ENCODE measurements at places on chromosomes 2 and 18.

- DNase-seq: no peak
Measured at GRCh38 chr2:32900246-32900973, 46.3 kb upstream of the LTBP1 start.

GRCh38 chr2:16293871-16294270 is 353.5 kb downstream of the MYCN start:
- DNase-seq: no peak

DNA sequence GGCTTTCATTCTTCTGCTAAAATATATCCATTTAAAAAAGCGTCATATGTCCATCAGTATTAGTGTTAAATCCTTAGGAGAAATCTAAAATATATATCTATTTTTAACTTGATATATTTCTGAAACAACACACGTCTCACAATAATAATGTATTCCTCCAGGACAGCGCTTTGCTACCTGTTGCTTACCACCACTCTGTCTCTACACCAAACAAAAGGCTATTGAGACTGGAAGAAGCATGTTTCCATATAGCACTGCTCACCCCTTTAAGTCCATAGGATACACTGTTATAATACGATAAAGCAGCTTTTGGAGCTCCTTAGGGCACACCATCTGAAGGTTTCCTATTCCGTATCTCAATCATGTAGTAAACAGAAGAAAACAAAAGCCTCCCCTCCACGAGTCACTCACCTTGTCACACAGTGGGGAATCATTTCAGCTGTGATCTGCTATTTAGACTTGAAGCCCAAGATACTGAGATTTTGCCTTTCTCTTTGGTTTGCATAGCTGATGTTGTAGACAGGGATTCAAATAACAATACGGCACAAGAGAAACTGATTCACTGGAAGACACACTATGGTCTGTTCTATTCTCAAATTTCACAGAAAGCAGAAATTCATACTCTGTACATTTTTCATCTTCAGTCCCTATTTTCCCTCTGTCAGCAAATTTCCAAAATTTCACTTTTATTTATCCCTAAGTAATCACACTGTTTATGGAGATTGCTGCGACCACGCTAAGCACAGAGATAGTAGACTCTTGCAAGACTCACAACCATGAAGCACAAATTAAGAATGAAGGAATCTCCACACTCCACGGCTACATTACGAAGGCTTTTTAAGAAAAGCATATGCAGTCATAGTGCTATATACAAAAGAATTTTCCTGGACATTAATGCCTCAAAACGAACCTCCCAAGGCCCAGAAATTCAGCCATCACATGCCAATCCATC is 187.1 kb downstream of the TCF4 start:
- no peak for DNase-seq

- DNase-seq: no peak
Measured at GRCh38 chr2:128286011-128286721, 32.5 kb downstream of the HS6ST1 start.

DNA sequence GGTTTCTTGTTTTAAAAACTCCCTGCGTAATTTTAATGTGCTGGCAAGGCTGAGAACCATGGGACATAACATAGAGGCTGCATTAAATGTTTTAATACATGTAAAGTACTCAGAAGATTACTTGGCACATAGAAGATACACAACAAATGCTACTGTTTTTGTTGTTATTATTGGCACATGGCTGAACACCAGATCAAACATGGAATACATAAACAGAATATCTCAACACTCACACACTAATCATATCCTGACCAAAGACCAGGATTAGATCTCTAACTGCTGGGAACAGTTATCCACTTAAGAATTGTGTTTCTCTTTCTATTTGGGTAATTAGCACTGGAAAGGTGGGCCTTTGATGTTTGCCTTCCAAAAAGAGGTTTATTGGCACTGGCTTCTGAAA is 69.3 kb downstream of the KCNE4 start:
- no peak for DNase-seq

DNA sequence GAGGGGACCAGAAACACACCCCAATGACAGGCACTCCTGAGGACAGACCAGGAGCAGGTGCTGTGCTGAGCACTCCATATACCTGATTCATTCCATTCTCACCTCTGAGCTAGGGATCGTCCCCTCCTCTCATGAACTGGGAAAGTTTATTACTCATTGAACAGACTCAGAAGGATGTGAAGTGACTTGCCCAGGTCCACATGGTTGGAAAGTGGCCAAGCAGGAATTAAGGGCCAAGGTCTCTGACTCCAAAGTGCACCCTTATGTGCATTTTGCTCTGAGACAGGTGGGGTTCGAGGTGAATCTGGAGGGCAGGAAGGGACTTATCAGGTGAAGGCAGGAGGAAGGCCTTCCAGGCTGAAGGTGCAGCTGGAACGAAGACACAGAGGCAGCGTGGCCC is 25.1 kb upstream of the PLB1 start:
- DNase-seq: no peak

DNA sequence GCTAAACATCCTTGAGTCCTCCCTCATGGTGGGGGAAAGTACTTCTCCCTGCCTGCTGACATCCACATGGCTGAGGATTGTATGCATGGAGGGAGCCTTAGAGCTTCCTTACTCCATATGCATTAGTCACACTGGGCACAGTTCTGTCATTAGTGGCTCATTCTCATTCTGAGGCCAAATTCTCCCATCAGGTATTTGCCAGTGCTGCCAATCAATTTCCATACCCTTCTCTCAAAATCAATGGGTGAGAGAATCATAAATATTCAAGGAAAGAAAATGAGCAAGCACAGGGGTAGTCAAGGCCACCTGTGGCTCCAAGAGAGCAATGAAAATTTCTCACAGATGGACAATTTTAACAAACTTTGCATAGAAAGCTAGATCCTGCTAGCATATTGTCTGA is 422.6 kb upstream of the SETBP1 start:
- no peak for DNase-seq

DNA sequence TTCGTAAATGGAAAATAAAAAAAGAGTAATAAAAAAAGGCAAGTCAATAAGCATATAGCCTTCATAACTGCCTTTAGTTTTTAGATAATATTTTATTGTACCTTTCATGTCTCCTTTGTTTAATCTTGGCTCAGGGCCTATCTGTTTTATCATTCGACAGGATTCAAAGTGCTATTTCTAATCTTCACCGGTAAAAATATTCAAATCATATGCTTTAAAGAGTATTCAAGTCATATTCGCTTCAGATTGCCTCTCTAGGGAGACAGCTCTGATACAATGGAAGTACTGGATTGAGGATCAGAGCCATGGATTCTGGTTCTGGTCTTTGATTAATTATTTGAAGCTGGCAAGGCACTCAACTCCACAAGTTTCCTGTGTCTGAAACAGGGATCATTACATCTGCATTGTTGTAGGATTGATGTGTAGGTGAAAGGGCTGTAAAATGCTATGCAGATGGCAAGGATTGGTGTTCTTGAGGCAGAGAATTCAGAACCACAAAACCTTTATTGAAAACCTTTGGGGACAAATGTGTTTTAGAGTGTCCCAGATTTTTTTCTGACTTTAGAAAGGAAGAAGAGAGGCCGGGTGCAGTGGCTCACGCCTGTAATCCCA is 84.3 kb upstream of the RAPH1 start:
- DNase-seq: no peak

Measured in brain pericyte (primary cell).